Activated gamma-delta T cell treated with anti-CD3 and anti-CD28 coated beads, Interleukin-2, amount 50 U/mL, for 16 hours (primary cell): ENCODE measurements at places on chromosomes 11 and 22.

DNA sequence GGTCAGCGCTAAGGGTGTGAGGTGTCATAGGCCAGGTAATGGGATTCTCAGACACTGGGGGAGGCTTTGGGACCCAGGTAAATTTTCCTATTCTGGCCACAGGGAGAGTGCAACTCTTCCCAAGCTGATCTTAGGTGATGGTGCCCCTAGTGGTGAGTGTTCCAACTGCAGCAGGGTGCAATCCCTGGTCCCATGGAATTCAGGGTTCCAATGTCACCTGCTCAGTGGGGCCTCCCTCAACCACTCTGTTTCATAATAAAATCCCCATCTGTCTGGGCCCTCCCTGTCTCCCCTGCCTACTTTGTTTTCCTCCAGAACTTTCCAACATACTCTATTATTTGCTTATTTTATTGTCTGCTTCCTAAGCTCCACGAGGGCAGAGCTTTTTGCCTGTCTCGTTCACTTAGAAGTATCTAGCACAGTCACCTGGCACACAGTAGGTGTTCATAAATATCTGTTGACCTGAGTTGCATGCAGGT is 2.9 kb upstream of the SGSM1 start:
- DNase-seq, result peak; percentile 36

DNA sequence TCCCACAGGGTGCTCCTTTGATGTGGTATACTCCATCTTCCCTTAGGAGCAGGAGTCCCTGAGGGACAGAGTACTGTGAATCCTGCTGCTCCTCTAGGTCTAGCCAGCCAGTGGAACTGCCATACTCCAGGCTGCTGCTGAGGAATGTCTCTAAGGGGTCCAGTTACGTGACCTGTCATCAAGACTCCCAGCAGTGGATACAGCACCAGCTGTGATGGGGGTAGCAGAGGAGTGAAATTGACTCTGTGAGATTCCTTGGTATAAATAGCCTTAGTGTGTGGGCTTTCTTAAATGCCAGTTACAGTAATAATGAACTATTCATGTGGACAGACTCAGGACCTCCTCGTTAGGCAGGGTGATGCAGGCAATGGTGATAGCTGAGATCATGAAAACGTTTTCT is 140.4 kb upstream of the LUZP2 start:
- no peak for DNase-seq

DNA sequence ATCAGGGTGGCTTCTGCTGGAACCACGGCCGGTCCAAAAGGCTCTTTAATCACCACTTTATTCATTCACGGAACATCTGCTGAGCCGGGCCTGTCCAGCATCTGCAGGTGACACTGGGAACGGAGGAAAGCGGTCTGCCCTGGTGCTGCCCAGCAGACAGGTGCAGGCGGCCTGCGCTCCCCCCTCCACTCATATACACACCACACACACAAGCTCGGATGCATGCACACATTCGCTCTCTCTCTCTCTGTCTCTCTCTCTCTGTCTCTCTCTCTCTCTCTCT is 736.9 kb downstream of the BRD1 start:
- DNase-seq, result no peak

GRCh38 chr11:2143799-2144543 is 4.8 kb upstream of the IGF2 start:
- no peak for DNase-seq

DNA sequence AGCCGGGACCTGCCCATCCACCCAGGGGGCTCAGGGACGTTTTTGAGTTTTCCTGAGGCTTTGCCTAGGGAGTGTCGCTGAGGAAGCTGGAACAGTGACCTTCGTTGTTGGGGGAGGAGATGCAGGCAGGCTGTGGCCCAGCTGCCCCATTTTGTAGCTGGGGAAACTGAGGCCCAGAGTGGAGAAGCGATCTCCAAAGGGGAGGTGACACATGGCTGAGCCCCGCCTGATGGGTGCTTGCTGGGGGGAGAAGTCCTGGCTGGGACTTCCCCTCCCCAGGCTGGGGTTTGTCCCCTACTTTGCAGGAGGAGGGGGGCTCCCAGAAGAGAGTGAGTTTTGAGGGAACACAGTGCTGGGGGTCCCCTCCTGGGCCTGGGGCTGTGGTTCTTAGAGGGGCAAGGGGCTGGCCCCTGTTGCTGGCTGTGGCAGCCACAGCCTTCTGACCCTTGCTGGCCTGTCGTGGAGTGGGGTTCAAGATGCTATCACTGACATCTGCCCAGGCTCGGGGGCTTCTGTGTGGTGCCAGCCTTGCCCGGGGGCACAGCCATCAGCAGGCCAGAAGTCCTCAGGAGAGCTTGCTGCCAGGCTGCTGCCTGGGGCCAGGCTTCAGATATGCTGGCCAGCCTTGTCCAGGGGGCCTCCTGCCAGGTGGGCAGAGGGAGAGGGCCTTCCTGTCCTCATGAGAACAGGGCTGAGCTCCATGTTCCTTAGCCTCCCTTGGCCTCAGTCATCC is 21.4 kb downstream of the KCNQ1 start:
- no peak for DNase-seq

GRCh38 chr11:43923406-43924111 is 18.9 kb upstream of the C11orf96 start:
- no peak for DNase-seq

DNA sequence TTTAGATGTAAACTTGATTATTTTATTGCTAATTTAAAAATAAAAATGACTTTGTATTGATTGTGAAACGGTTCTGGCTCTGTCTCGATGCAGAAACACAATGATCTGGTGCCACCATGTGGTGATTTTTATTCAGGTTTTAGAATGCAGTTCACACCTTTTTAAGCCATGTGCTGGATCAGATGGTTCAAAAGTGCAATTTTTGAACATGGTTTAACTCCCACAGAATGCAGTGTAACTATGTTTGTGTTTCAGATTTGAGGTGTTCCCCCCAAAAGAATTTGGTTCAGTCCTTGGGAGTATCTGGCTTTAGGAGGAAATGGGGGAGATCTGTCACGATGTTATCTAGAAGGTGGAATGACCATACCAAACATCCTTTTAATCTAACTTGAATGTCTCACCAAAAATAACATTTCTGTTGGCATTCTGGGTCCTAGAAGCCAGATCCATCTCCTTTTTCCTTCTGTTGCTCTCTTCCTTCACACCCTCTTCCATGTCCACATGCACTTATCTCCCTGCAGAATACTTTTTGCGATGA is 7.9 kb downstream of the MRPL16 start:
- DNase-seq, result peak; percentile 24

GRCh38 chr11:124586238-124586860 is 16.6 kb downstream of the OR8A1 start:
- DNase-seq, result peak; percentile 17

GRCh38 chr11:119786431-119787073 is 57.6 kb upstream of the NECTIN1 start:
- no peak for DNase-seq

- DNase-seq, result no peak
These were observed 428.5 kb downstream of the SOX6 start for GRCh38 chr11:15927864-15928217.

DNA sequence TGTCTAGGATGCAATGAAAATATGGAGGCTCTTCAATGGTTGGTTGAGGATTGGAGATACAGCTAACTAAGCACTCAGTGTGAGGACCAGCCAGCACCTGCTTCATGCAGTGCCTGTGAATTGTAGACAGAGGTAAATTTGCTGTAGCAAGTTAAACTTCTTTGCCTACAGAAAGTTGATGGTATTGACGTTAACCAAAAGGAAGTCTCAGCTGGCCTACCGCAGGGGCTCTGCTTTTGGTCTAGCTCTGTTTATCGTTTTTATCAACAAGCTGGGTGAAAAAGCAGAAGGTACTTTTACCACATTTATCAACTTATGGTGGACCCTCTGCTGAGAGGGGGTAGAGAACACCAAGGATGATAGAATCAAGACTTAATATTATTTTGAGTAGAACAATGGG is 51.6 kb downstream of the GRAMD1B start:
- DNase-seq, result no peak

DNA sequence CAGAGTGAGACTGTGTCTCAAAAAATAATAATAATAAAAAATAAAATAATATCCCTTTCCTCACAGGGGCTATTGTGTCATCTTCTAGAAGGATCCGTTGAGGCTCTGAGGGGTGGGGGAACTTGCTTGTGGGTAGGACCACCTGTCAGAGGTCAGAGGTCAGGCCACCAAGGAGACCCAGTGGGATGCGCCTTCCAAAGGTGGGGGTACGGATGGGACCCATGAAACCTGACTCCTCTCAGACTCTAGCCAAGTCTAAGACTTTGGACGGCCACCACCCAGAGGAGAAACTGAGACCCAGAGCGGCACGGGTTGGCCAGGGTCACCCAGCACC is 367 bp upstream of the MMP11 start:
- no peak for DNase-seq

DNA sequence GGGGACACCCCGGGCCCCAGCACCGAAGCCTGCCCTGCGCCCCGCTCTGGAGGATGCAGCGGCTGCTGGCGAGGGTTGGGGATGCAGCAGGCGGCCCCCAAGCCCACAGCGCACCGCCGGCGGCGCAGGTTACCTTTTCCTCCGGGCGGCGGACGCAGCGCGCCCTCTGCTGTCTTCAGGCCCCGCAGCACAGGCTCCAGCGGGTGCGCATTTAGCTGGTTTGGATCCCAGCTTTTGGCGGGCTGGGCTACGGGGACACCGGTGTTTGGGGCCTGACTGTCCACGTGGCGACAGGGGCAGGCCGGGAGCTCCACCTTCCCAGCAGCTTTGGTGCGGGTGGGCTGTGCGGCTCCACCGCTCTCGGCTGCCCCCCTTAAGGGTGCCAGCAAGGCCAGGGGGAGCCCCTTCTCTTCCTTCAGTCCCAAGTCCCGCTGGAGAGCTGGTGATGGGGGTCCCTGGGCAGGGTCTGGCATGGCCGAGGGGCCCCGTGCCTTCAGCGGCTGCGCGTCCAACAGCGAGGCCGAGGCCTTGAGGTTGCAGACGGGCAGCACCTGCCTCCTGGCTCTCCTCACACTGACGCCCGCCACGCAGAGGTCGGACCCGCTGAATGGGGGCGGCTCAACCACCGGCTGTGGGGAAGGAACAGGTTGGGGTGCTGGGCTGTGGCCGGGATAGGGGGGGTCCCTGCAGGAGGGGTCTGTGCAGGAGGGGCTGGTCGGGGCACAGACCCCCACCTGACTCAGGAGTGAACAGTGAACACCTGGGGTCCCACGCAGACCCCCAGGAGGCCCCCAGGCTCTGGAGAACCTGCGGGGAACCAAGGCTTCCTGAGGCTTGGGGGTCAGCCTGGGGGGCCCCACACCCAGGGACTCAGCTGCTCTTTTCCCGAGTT is 18.0 kb upstream of the IL17REL start:
- peak; percentile 74 for DNase-seq

- no peak for DNase-seq
These were observed 871 bp upstream of the SIDT2 start for GRCh38 chr11:117177534-117178209.

DNA sequence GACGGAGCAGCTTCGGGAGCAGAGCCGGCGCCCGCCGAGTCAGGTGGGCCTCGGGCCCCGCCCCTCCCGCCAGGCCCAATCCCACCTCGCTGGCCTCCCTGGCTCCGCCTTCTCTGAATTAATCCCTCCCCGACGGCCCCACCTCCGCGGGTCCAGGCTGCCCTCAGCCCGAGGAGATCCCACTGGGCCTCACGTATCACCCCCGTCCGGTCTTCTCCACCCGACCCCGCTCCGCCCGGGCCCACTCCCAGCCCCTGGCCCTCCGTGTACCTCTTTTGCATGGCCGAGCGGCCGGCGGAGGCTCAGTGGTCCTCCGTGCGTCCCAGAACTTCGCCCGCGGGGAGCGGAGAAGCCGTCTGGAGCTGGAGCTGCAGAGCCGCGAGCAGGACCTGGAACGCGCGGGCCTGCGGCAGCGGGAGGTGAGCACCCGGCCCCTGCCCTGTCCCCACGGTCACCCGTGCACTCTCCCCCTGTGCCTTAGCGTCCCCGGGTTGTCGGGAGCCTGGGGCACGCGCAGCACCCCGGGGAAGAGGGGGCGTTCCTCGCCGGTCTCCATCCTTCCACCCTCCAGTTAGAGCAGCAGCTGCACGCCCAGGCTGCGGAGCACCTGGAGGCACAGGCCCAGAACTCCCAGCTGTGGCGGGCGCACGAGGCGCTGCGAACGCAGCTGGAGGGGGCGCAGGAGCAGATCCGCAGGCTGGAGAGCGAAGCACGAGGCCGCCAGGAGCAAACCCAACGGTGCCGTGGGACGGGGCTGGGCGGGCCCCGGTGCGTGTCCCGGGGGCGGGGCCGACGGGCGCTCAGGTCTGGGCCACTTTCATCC is 2.2 kb upstream of the CD151 start:
- peak; percentile 50 for DNase-seq

- DNase-seq, result no peak
These were observed 170.0 kb downstream of the NCAM1 start for GRCh38 chr11:113131036-113131775.

DNA sequence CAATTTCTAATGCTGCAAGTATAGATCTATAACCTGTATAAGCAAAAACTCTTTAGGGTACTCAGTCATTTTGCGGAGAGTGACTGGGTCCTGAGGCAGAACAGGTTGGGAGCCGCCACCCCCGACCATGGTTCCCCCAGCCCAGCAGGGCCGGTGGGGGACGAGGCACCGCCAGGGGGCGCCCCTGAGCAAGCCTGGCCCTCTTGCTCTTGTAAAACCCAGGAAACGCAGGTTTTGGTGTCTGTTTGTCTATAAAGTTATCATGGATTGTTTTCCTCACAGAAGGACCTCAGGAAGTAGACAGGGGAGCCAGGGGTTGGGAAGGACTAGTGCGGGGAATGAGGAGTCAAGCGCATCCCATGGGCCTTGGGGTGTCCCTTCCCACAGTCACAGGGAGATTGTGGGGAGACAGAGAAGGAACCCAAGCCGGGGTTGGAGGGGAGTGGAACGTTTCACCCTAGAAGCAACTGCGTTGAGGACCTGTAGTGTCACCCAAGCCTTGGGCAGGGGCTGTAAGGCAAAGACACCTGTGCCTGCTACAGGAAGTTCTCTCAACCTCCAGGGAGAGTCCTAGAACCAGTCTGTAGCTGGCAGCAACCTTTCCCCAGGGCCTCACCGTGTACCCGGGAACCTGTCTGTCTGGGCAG is 26.4 kb downstream of the KCTD17 start:
- peak; percentile 84 for DNase-seq

DNA sequence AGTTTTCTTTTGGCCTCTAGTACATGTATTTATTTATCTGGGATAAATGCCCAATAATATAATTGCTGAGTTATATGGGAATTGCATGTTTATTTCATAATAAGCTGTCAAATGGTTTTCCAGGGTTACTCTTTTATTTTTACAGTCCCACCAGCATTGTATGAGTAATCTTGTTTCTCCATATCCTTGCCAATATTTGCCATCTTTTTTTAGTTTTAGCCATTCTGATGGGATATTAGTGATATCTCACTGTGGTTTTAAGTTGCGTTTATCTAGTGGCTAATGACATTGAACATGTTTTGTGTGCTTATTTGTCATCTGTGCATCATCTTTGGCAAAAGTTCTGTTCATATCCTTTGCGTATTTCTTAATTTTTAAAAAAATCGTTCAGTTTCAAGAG is 372.8 kb upstream of the CCDC179 start:
- no peak for DNase-seq

DNA sequence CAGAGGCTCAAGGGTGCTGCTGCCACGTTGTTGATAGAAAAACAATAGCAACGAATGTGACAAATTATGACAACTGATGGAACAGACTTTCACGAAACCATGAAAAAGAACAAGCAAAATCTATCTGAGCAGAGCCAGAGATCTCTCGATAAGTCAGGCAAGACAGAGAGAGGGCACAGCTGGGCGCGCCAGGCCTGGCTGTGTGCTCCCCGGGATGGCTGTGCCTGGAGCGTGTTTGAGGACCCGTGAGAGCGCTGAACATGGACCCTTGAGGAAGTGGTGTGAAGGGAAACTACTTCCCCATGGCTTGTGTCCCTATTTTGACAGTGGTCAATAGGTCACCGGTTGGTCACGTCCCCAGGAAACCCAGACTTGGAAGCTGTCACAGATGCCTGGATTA is 83.1 kb upstream of the FGF3 start:
- DNase-seq, result no peak

GRCh38 chr22:25353516-25354445 is 134.3 kb downstream of the CRYBB2 start:
- DNase-seq, result no peak
